Activated T-helper 1 cell treated with anti-CD3 and anti-CD28 coated beads, Interleukin-2, amount 50 U/mL, for 16 hours (primary cell): ENCODE measurements at places on chromosomes 4 and X.

- DNase-seq, result no peak
These were observed 30.5 kb upstream of the NEUROG2 start for GRCh38 chr4:112546476-112546875.

GRCh38 chrX:52983321-52984000, 25.1 kb upstream of the FAM156A start:
- DNase-seq, result no peak

DNA sequence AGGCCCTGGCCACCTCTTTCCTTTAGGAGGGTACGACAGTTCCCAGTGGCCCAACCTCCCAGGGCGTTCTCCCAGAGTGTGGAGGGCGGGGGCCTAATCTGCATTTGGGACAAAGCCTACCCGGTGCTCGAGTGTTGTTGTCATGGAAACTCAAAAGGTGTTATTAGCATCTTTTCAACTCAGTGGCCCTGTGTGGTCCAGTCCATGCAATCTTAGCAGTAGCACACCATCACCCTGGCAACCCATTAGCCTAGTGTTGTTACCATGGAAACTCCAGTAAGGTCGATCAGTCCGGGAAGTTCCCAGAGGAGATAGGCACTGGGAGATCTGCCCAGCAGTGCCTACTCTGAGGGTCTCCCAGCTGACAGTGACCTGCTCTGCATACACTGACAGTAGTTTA, 20.2 kb downstream of the APLN start:
- DNase-seq, result no peak

GRCh38 chr4:163865010-163865409, 370.5 kb downstream of the TMA16 start:
- DNase-seq, result no peak

DNA sequence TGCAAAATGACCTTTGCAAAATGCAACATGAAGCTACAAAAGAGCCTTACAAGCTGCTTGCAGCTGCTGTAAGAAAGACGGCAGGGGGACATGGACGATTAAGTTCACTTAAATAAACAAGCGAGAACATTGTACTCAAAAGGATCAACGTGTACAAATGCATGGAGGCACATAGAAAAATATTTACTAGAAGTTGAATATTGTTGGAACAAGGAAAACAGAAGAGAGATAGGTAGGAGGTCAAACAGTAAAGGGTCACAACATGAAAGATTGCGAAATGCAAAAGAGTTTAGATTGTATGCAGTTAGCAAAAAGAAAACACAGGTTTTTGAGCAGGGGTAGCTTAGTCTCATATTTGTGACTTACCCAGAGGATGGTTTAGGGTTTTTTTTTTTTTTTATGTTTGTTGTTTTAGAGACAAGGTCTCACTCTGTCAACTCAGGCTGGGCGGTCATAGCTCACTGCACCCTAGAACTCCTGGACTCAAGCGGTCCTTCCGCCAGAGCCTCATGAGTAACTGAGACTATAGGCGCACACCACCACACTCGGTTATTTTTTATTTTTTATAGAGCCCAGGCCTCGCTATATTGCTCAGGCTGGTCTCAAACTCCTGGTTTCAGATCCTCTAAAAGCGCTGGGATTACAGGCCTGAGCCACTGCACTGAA, 1.4 kb upstream of the PHF8 start:
- no peak for DNase-seq

DNA sequence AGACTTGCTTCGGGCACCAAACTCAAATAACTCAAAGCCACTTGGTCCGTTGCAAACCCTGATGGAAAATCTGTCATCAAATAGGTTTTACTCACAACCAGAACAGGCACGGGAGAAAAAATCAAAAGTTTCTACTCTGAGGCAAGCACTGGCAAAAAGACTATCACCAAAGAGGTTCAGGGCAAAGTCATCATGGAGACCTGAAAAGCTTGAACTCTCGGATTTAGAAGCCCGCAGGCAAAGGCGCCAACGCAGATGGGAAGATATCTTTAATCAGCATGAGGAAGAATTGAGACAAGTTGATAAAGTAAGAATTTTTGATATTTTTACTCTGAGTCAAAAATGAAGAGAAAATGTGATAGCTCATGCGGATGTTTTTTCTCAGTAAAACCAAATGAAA, 87.2 kb downstream of the NRK start:
- no peak for DNase-seq

GRCh38 chrX:85851418-85851817, 195.9 kb downstream of the CHM start:
- DNase-seq, result no peak

DNA sequence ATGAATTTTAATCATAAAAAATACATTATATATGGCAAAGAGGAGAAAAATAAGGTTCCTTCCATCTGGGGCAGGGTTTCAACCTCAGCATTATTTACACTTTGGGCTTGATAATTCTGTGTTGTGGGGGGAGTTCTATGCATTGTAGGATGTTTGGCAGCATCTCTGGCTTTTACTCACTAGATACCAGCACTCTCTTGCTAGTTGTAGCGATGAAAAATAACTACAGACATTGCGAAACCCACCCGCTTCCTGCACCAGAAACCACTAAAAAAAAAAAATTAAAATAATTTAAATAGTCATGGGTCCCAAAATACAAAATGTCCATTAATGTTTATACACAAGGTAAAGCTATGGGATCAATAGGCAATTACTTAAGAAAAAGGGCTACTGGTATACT, 52.7 kb downstream of the PPP3CA start:
- DNase-seq, result no peak

GRCh38 chr4:87066403-87067123, 131.8 kb downstream of the AFF1 start:
- no peak for DNase-seq

- DNase-seq, result no peak
These were observed 49.5 kb upstream of the TMLHE start for GRCh38 chrX:155662282-155662681.

- no peak for DNase-seq
These were observed 6.1 kb upstream of the WAS start for GRCh38 chrX:48677516-48677915.

GRCh38 chrX:10514891-10515290, 105.5 kb downstream of the MID1 start:
- no peak for DNase-seq

GRCh38 chr4:170990989-170991589, 822.1 kb upstream of the GALNTL6 start:
- no peak for DNase-seq

DNA sequence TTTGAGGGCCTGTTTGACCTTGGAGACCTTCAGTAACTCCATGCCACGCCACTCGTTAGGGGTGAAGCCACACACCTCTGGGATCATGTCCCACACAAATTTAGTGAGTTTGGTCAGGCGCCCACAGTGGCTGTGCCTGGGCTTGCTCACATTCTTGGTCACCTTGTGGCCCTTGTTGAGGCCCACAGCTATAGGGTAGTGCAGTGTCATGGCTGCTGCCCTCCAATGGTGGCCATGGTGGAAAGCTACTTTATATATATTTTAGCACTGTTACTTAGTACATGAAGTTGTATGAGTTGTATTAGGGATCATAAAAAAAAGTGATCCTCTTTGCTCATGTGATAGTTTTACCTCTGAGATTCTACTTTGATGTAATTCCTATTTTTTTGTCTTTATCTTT, 985 bp upstream of the CXCL11 start:
- no peak for DNase-seq

DNA sequence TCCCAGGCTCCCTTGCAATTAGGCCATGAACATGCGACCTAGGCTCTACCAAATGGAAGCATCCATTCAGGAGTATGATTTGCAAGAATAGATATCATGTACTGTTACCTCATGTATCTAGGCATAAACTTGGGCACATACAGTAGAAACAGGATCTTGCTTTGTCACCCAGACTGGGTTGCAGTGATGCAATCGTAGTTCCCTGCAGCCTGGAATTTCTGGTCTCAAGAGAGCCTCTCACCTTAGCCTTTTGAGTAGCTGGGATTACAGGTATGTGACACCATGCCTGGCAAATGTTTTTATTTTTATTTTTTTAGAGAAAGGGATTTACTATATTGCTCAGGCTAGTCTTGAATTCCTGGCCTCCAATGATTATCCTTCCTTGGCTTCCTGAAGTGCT, 994.2 kb downstream of the ADGRL3 start:
- no peak for DNase-seq

DNA sequence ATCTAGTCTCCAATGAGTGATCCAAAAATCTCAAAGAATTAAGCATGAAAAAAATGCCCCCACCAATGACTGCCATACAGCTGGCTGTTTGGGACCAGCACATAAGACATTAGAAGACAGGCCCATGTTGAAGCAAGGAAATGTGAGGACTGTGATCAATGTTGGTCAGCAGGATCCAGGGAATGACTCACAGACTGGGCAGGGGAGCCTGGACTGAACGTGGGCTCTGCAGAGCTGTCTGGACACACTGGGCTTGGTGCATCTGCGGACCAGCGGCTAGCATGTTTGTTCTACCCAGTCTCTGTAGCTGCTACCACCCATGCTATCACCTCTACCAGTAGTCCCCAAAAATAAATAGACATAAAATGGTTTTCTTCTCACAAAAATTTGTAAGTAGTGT, 108.6 kb downstream of the PALLD start:
- no peak for DNase-seq

DNA sequence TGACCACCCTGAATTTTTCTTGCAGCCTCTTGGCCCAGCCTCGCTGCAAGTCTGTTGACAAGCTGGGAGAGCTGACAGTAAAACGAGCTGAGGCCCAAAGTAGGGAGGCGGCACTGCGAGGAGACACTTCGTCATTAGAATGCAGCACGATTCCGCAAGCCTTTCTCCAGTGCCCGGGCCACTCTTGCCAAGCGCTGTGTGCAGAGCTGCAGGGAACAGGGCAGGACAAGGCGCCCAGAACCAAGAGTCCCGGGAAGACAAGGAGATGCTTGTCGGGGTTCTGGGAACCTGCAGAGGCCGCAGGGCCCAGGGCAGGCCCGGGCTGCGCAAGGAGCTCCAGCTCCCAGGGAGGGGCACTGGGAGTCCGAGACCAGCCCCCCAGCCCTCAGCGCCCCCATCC, 187.1 kb downstream of the BCOR start:
- DNase-seq, result no peak

DNA sequence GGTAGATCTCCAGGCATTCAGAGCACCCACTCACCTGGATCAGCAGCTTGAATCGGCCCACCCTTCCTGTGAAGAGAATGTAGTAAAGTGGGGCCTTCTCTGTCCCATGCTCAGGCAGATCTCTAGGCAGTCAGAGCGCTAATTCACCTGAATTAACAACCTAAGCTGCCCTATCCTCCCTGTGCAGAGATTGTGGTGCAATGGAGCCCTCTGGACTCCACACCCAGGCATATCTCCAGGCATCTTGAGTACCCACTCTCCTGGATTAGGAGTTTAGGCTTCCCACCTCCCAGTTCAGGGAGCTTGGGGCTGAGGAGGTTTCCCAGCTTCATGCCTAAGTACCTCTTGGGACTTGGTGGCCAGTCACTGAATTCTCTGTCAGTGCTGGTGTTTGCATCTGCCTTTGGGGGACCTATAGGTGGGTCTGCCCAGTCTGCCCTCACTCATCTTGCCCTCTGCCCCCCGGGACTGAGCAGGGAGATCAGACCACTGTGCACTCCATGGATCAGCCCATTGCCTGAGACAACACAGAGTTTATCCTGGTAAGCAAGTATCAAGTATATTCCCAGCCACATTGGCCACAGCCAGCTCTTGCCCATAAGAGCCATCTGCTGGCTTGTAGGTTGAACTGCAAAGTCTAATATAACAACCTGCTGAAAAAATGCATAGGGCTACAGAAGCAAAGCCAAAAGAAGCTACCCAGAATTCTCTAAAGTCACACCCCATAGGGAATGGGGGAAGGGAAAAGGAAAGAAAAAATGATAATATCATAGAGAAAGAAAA, 372.9 kb downstream of the KLHL13 start:
- no peak for DNase-seq

DNA sequence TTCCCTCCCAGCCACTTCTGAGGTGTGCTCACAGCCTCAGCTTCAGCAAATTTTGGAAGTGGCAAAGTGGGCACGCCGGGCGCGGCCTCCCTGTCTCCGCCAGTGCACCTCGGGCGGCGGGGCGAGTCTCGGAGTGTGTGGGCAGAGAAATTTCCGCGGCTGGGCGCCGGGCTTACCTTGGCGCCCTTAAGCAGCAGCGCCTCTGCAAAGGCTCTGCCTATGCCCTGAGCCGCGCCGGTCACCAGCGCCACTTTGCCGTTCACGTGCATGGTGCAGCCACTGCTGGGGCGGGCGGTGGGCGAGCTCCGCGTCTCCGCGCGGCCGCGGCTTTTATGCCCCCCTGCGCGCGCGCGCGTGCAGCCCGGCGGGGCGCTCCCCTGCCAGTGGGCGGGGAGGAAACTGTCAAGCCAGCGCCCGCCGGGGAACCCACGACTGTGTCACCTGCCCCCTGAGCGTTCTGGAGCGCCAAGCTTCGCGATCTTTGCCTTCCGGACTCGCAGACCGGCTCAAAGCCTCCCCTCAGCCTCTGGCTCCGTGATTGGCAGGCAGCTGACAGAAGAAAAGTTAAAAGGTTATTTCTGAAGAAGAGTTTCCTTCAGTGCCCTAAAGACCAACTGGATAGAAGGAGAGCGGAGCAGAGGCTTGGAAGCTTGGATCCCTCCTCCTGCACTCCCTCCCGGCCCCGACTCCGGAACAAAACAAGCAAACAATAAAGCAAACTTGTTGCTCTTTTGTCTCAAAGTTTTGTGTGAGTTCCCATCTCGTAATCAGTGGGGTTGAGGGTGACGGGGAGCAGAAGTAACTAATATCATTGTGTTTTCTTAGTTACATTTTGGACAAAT, at the start of gene HPGD:
Gene HPGD (minus strand): TSS at position 306 of the 842 bp plus-strand sequence. CDS start 37 bp downstream, at position 269.
- no peak for DNase-seq

- DNase-seq, result no peak
These were observed 175.6 kb upstream of the RBPJ start for GRCh38 chr4:26145212-26145611.

DNA sequence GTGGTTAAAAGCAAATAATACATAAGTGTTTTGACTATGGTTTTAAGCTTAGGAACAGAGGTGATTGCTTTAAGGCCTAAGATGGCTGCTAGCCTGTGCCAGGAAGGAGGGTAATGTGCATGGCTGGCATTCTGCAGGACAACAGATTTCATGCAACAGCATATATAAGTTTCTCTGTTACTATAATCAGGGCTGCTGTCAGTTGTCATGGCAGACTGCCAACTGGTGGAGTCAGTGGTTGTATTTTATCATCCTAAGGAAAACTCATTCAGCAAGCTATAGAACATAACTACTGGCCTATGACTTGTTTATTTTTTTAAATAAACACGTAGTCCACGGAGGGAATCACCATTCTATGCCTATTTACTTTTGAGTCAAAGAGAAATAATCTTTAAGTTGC, 77.7 kb upstream of the DCAF8L1 start:
- no peak for DNase-seq

DNA sequence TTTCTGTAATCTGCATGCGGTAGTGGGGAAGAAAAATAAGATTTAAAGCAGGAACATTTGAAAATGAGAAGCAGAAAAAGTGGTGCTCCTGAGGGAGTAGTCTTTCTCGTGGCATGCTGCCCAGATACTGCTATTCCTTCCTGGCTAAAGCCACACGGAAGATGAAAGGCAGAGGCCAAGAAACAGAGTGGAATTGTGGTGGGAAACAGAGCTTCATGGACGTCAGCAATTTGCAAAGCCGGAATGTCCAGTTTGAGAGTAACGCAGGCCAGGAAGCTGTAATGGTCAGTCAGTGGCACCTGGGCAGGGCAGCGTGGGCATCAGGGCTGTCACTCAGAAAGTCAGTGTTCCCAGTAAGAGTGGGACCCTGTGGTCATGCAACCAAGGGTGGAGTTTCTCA, 63.7 kb upstream of the FMR1 start:
- no peak for DNase-seq
